ENCODE measurements at places on chromosomes 2 and 18. TPM values are rescaled to one million over a fixed set of nuclear protein-coding genes. Genes with fewer than 3 reads are reported as not detected.

- no peaks in the 10 kb centered on the region for H3K4me1 ChIP-seq
- H3K27ac ChIP-seq: no peak overlapping the region
- no peaks in the 10 kb centered on the region for H3K36me3 ChIP-seq
- no peak overlapping the region for H3K4me3 ChIP-seq
These were observed 89.1 kb downstream of the SCN2A start for GRCh38 chr2:165328272-165328671.

GRCh38 chr18:58662118-58662517 is 9.1 kb upstream of the MALT1 start:
- H3K4me3 ChIP-seq: no peak overlapping the region
- H3K27me3 ChIP-seq: no peaks in the 10 kb centered on the region
- H3K4me1 ChIP-seq: peaks cover 19% of the 10 kb centered on the region
- no peak overlapping the region for H3K27ac ChIP-seq

DNA sequence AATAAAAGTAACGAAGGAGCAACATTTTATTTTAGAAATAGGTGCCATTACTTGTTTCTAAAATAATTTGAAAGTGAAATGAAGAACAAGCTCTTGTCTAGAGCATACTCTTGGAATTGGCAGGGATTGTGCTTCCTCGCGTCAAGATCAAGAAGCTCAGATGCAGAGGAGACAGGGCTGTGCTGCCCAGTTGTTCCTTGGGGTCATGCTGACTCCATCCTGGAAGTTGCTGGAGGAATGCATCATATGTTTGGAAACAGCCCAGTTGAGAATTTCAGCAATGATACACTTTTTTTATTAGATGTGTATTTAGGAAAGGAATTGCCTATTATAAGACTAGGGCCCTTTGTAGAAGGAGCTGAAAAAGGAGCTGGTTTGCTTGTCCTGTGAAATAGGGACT is 17.2 kb downstream of the LTBP1 start:
- DNase-seq: no peak
- H3K4me1 ChIP-seq: no peaks in the 10 kb centered on the region
- H3K36me3 ChIP-seq: no peaks in the 10 kb centered on the region

- H3K36me3 ChIP-seq: no peaks in the 10 kb centered on the region
- no peaks in the 10 kb centered on the region for H3K4me1 ChIP-seq
- no peak overlapping the region for H3K4me3 ChIP-seq
- no peak for DNase-seq
- H3K27me3 ChIP-seq: no peaks in the 10 kb centered on the region
These were observed 142.0 kb upstream of the DNMT3A start for GRCh38 chr2:25483607-25484266.

- no peak overlapping the region for H3K4me3 ChIP-seq
- H3K4me1 ChIP-seq: no peaks in the 10 kb centered on the region
- no peak overlapping the region for H3K27ac ChIP-seq
These were observed 1113.0 kb downstream of the CBLN2 start for GRCh38 chr18:71431171-71431570.

DNA sequence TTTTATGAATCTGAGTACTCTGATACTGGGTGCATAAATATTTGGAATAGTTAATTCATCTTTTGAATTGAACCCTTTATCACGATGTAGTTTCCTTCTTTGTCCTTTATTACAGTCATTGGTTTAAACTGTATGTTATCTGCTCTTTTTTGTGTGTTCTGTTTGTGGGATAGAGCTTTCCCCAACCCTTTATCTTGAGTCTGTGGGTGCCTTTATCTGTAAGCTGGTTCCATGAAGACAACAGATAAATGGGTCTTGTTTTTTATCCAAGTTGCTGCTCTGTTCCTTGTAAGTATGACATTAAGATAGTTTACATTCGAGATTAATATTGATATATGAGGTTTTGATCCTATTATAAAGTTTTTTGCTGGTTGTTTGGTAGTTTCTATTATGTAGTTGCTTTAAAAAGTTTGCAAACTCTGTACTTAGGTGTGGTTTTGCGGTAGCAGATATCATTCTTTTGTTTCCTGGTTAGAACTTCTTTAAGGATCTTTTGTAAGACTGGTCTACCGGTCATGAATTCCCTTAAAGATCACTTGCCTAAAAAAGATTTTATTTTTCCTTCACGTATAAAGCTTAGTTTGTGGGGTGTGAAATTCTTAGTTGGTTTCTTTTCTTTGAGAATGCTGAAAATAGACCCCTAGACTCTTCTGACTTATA is 1451.3 kb upstream of the SLC39A10 start:
- no peak for DNase-seq
- no peak overlapping the region for H3K4me3 ChIP-seq
- peaks cover 8% of the 10 kb centered on the region for H3K4me1 ChIP-seq

CHRNG gene
- total RNA-seq: not detected
